ENCODE measurements at places on chromosomes 5 and 9. TPM values are rescaled to one million over a fixed set of nuclear protein-coding genes. Genes with fewer than 3 reads are reported as not detected.

DNA sequence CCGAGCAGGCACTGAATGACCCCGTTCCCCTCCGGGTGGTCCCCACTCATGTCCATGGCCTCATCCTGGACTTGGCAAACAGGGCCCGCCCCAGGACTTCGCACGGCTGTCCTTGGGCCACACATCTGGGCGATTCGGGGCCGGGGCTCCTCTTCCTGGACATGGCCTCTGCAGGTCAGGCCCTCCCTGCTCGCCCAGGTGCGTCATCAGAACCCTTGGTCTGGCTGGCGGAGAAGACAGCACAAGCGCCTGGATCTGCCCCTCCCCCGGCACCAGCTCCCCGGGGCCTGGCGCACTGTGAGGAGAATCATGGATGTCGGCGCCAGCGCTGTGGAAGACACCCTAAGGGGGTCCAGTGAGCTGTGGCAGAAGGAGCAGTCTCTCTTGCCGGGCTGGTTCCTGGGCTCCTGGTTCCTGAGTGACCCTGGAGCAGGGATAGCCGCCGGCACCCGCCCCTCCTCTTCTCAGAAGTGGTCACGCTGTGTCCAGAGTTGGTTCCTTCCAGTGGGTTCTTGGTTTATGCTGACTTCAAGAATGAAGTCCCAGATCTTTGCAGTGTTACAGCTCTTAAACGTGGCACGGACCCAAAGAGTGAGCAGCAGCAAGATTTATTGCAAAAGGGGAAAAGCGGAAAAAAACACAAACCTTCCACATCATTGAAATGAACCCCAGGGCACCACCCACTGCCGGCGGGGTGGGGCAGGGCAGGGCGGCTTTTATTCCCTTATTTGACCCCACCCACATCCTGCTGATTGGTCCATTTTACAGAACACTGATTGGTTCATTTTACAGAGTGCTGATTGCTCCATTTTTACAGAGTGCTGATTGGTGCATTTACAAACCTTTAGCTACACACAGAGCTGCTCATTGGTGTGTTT is 25.9 kb upstream of the SLC12A7 start:
- no peaks in the 10 kb centered on the region for H3K36me3 ChIP-seq
- DNase-seq, result no peak
- H3K27ac ChIP-seq, result no peak overlapping the region
- no peak overlapping the region for H3K4me3 ChIP-seq
- H3K4me1 ChIP-seq, result no peaks in the 10 kb centered on the region
- H3K27me3 ChIP-seq, result no peaks in the 10 kb centered on the region

DNA sequence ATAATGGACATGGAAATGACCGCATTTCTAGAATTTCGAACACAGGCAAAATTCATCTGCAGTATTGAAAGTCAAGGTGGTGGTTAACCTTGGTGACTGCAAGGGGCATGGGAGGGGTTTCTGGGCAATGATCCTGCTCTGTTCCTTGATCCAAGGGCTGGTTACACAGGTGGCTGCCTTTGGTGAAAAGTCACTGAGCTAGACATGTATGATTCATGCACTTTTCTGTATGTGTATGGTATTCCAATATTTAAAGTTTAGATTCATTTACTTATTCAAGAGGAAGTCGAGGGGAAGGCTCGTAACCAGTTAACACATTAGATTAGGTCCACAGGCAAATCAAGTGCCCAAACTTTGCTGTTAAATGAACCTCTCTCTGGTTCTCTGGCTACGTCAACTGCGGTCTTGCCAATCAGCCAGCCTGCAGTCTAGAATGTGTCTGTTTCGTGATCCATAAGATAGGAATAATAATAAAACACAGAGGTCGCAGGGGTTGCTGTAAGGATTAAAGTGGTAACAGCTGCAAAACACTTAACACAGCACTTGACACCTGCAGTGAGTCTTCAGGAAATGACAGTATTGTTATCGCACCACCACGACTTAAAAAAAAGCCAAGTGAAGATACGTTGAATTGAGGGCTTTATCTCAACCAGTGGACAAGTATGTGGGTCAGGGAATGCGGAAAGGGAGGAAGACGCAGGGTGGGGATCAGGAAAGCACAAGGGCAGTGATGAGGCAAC is 92.5 kb downstream of the TLE1 start:
- no peak for DNase-seq
- H3K36me3 ChIP-seq, result no peaks in the 10 kb centered on the region
- no peaks in the 10 kb centered on the region for H3K4me1 ChIP-seq
- no peak overlapping the region for H3K4me3 ChIP-seq
- no peaks in the 10 kb centered on the region for H3K27me3 ChIP-seq

DNA sequence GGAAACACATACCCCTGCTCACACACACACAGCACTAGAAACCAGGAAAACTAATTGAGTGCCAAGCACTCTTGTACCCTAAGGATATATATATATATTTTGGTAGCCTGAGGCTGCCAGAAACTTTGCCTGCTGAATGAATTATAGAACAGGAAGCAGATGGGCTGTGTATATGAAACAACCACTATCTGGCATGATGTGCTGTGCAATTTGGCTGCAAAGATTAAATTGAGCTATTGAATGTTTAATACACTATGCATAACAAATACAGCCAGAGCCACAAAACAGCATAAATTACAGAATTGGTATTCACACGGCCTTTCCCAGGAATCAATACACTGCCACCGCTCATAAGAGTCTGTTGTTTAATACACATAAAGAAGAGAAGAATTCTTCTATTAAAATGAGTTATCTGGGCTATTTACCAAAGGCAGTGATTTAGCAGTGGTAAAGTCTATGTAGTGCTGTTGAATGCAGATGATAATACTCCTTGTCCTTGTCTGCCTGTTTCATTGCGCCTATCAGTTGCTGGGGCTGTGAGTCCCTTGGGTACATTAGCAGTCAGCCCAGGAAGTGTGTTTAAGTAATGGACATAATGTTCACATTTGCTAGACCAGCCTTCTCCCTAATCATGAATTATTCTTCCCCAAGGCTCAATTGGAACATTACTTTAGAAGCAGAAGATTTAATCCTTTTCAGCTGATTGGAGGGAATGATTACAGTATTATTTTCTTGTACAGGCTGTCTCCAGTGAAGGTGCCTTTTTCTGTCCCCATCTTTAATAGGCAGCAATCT is 294.3 kb downstream of the TLE1 start:
- no peaks in the 10 kb centered on the region for H3K27me3 ChIP-seq
- no peaks in the 10 kb centered on the region for H3K36me3 ChIP-seq
- H3K27ac ChIP-seq, result no peak overlapping the region
- H3K4me1 ChIP-seq, result no peaks in the 10 kb centered on the region

GRCh38 chr5:88279584-88279983 is 10.9 kb upstream of the TMEM161B start:
- no peaks in the 10 kb centered on the region for H3K36me3 ChIP-seq
- DNase-seq, result no peak
- no peaks in the 10 kb centered on the region for H3K4me1 ChIP-seq
- H3K27ac ChIP-seq, result no peak overlapping the region
- H3K27me3 ChIP-seq, result no peaks in the 10 kb centered on the region
- no peak overlapping the region for H3K4me3 ChIP-seq

DNA sequence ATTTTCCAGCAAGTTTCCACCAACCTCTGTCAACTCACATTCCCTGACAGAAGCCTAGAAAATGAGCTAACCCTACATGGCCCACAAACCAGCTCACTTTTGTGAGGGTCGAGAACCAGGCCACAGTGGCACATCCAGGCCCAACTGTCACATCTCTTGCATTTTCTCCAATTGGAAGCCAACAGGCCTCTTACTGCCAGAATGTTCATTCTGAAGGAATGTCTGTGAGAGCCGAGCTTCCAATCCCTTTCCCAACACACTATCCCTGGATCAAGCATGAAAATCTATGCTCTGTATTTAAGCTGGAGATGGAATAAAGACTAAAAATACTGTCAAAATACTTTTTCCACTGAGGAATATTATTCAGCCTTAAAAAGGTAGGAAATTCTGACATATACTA is 20.0 kb downstream of the MARCHF3 start:
- H3K36me3 ChIP-seq, result no peaks in the 10 kb centered on the region
- DNase-seq, result no peak
- H3K4me3 ChIP-seq, result no peak overlapping the region
- no peaks in the 10 kb centered on the region for H3K27me3 ChIP-seq

GRCh38 chr5:78367318-78367991 is 7.0 kb downstream of the SCAMP1 start:
- no peak for DNase-seq
- no peak overlapping the region for H3K4me3 ChIP-seq
- H3K4me1 ChIP-seq, result peaks cover 3% of the 10 kb centered on the region
- no peaks in the 10 kb centered on the region for H3K27me3 ChIP-seq

DNA sequence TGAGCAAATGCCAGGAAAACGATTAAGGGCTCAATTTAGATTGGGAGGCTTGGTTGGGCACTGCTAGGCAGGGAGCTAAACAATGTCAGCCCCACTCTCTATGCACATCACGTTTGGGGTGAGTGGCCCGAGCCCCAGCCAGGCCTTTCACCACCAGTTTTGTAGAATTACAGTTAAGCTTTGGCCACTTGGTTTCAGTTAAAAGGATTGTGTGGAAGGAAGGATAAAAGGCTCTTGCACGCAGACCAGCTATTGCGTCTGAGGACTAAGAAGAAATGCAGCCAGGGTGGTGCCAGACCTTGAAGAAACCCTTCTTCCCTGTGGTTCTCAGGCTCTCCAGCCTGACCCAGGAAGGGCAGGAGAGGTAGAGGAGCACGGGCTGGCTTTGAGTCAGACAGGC is 125.3 kb upstream of the SLC44A1 start:
- no peaks in the 10 kb centered on the region for H3K27me3 ChIP-seq
- H3K4me1 ChIP-seq, result peaks cover 32% of the 10 kb centered on the region
- DNase-seq, result no peak
- no peaks in the 10 kb centered on the region for H3K36me3 ChIP-seq
- no peak overlapping the region for H3K27ac ChIP-seq

DNA sequence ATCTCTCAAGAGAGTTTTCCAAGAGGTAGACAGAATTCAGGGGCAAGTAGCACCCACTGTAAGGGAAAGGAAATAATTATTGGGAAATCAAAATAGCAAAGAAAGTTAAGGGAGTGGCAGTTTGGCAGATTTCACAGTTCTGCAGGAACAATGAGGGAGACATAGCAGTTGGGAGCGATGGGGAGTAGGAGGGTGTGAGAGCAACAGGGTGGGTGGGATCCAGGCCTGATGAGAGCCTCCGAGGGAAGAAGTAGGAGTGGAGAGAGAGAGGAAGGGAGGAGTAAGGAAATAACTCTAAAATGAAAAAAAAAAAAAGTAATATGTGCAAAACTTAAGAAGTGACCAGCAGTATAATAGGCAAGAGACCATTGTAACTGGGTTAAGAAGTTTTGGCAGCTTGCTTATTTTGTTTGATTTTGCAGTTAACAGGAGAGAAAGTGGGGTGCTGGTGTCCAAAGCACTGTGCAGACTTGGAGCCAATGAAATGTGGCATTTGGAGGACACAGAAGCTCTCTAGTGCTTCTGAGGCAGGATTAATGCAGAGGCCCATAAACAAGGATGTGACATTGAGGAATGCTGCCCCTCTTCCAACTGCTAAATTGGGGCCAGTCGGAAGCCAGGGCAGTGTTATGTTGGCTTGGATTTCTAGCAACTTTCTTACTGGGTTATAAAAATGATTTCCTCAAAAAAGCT is 10.2 kb downstream of the TNFAIP8 start:
- no peaks in the 10 kb centered on the region for H3K36me3 ChIP-seq
- no peak overlapping the region for H3K4me3 ChIP-seq
- H3K27me3 ChIP-seq, result no peaks in the 10 kb centered on the region
- peak overlapping the region; percentile 55 for H3K27ac ChIP-seq
- peaks cover 68% of the 10 kb centered on the region for H3K4me1 ChIP-seq
- no peak for DNase-seq

NOXA1 gene
- 6.0 TPM for total RNA-seq

SLC1A3 gene
- 0.32 TPM for total RNA-seq
